ENCODE measurements at places on chromosomes 5 and 9.

GRCh38 chr9:73011181-73011750, 58.4 kb upstream of the ALDH1A1 start:
- no peak for DNase-seq

- DNase-seq: no peak
These were observed 168.9 kb downstream of the MUSK start for GRCh38 chr9:110837401-110838005.

- DNase-seq: no peak
These were observed 206.2 kb downstream of the DCP2 start for GRCh38 chr5:113182658-113183344.

DNA sequence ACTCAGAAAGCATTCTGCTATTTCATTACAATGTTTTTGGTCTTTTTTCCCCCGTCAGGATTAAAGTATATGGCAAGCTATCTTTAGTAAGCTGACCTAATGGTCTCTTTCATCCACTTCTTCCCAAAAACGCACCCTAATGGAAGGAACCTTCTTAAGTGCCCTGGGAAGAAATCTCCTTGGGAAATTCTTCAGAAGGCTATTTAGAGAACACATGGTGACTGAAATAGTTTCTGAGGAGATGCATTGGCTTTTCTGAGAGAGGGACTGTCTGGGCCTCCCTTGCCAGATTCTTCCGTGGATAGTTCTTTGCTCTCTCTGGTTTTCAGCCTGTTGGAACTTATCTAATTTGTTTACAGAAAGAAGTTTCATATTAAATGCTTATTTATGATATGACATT, 524.1 kb upstream of the MEF2C start:
- DNase-seq: no peak

GRCh38 chr5:127012916-127013315, 17.4 kb downstream of the MARCHF3 start:
- DNase-seq: no peak

- peak; percentile 85 for DNase-seq
These were observed 304.7 kb upstream of the MSX2 start for GRCh38 chr5:174419540-174420132.

DNA sequence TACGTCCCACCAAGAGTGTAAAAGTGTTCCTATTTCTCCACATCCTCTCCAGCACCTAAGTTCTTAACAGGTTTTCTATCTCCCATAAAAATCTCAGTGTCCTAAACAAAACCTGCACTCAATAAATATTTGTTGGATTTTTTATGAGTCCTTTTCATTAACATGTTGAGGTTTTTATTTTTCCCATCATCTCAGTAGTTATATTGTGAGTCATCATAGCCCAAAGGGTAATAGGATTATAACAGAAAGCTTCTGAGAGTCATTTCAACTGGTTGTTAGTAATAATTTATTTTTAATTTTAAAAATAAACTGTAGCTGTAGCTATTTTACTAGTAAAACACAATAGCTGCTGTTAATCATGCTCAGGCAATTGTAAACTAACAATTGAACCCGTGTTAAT, 331.6 kb upstream of the SLC30A5 start:
- no peak for DNase-seq

DNA sequence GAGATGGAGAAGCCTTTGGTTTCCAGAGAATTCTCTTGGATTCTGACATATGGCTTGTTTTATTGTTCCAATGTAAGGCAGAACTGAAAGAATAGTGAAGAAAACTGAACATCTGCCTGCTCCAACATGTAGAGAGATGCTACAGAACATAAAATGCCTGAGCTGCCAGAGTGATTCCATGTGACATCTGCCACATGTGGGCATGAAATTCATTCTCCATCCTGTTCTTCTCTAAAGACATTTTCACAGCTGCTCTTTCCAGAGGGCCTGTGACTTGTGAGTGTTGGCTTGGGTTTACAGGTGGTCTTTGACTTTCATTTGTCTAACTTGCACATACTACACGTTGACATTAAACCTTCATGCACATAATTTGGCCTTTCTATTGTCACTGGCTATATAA, 33.7 kb upstream of the TXN start:
- no peak for DNase-seq

DNA sequence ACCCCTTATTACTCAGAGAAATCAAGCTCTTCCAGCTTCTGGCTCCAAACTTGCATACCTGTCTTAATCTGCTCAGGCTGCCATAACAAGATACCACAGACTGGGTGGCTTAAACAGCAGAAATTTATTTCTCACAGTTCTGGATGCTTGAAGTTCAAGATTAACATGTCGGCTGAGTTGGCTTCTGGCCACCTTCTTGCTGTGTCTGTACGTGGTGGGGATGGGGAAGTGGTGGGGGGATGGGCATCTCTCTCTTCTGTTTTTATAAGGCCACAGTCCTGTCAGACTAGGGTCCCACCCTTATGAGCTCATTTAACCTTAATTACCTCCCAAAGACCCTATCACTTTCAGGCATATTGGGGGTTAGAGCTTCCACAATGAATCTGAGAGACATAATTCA, 140.5 kb downstream of the SV2C start:
- DNase-seq: no peak

- DNase-seq: no peak
These were observed 242.6 kb downstream of the KIAA0825 start for GRCh38 chr5:94375801-94376200.

- DNase-seq: no peak
These were observed 1.1 kb upstream of the TRIM41 start for GRCh38 chr5:181221792-181222629.

GRCh38 chr9:81825846-81826516, 102.2 kb upstream of the SPATA31D4 start:
- no peak for DNase-seq

DNA sequence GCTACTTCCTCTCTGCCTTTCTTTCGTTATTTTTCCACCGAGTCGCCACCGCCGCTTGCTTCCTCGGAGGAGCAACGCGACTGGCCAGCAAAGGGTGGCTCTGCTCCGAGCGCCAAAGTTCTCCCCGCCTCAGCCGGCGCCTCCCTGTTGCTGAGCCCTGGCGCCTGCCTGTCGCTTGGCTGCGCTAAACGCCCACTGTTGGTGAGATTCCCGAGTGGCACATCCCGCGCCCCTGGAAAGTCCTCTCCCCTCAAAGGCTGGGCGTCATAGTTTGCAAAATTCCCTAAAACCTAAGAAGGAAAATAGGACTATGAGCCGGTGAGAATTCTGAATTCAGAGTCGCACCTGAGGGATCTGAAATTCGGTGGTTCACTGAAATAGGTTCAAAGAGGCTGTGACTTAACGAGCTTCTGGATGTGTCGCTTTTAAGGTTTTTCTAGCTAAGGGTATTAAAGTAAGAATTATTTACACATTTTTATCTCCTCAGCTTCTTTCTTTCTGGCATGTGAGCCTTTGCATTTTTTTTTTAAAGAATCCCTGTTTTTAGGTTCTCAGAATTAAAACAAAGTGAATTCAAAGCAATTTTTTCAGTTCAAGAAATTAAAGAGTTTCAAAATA, at the start of gene GRIN3A:
TSS of gene GRIN3A (minus strand) at position 82 of the 618 bp plus-strand sequence. CDS start 668 bp downstream, outside the sequence.
- no peak for DNase-seq

GRCh38 chr5:131198625-131199024, 27.9 kb downstream of the LYRM7 start:
- no peak for DNase-seq

GRCh38 chr5:10533226-10533625, 30.6 kb upstream of the ANKRD33B start:
- DNase-seq: no peak

DNA sequence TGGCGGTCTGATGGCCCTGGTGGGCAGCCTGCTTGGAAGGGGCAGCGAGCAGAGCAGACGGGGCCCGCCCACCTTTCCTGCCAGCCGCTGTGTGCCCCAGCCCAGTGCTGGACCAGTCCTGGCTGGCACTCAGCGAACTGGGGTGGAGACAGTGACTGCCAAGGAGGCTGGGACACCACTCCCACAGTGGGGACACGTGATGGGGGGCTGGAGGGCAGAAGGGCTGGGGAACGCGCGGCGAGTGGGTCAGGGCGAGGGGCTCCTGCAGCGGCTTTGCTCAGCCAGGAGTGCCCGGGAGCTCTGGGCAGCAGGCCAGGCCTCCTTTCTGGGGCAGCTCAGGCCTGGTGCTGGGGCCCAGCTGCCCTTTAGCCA, 19.5 kb downstream of the NCS1 start:
- DNase-seq: no peak

DNA sequence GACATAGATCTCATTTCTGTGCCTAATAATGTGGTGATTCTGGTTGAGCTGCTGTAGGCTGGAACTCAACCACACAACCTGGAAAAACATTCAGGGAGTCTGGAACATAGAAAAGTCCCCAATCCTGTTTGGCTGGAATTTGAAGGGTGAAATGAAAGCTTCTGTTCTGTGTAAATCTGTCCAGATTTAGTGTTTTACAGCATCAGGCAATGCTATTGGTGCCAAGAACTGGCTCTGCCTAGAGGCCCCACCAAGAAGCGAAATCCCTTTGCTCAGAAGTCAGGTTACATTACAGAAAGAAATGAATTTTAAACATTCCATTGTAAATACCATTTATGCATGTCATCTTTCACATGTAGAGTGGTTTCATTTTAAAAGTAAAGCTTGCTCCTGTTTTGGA, 56.3 kb downstream of the TMEM174 start:
- no peak for DNase-seq

DNA sequence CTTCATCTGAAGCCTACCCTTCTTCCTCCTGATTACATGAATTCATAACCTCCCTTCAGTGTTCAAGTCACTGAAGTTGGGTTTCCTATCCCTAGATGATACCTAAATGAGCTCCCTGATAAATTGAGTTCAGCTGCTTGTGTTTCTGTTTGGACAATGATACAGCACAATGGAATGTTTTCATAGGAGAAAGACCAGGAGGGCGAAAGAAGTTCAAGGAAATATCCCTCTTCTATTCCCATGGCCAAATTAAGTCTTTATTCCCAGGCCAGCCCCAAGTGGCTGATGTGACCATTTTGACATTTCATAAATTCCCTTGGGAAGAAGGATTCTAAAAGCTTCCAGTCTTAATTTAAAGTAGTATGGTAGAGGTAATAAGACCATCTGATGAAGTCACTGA, 555.8 kb upstream of the CLINT1 start:
- no peak for DNase-seq

DNA sequence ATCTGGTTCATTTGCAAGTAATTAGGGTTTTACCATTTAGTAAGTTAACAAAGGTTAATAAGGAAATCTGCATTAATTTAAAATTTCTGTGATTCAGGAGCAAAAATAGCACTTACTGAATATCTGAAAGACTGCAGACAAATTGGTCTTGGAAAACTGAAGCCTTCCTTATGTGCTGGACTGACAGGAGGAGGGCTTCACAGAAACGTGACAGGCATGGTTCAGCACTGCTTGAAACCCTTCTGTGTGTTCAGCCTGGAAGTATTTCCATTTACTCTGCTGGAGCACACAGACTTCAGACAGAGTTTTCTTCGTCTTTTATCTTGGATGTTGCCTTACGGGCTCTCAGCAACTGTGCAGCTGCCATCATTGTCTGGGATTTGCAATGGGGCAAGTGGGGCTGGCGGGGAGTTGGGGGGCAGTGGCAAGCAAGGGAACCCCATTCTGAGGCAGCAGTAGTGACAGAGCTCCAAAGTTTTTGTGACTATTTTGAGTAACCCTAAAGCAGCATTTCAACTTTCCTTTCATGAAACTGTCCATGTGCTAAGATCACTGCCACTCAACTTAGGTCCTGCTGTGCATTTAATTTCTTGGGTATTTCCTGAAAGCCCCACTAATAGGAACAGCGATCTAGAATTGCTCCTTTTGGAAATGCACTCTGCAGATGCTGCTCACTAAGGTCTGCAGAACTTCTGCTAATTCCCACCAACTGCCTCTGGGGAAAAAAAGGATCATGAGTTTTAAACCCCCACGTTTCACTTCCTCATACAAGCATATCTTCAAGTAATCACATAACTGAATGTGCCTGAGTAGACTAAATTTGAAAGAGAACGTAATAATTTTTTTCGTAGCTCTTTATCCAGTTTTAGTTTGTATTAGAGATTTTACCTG, 56.6 kb downstream of the KCNN2 start:
- no peak for DNase-seq

DNA sequence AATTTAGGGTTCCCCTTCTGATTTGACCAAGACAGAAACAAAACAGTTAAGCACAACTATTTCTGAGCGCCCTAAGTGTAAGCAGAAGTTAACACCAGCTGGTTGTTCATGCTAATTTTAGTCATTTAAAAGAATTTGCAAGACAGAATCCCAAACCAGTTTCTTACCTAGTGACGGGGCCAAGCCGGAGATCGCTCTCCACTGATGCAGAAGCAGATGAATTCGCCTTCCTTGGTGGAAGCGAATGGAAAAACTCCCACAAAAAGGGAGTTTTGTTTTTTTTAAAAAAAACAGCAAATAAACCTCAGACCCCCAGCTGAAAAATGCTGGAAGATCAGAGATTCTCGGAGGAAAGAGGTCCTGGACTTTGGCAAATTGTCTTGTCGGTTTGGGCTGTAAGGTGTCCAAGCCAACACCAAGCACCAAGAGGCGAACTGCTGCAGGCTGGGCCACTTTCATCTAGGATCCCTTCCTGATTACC, 47.4 kb upstream of the GLDC start:
- no peak for DNase-seq

DNA sequence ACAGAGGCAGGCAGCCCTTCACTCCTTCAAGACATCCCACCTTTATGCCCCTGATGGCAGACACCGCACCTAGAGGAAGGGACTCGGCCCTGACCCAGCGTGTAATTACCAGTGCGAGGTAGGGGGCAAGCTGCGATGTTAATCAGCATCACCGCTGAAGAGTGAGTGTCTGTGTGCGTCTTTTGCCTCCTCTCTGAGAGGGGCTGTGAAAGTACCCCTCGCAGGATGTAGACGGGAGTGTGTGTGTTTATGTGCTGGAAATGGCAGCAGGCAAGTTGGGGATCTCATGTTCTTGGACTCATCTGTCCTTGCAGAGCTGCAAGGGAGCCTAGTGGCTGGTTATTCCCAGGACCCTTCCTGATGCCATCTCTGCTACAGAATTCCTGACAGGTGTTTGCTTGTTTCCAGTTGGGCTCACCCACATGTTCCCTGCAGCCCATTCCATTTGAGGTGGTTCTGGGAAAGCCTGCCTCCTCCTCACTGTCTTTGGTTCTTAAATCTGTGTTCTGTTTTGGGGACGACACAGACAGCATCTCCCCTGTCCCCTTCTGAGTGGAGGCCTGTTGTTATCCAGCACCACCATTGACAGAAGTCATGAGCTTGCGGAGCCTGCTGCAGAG, 70.5 kb downstream of the ZNF618 start:
- no peak for DNase-seq

DNA sequence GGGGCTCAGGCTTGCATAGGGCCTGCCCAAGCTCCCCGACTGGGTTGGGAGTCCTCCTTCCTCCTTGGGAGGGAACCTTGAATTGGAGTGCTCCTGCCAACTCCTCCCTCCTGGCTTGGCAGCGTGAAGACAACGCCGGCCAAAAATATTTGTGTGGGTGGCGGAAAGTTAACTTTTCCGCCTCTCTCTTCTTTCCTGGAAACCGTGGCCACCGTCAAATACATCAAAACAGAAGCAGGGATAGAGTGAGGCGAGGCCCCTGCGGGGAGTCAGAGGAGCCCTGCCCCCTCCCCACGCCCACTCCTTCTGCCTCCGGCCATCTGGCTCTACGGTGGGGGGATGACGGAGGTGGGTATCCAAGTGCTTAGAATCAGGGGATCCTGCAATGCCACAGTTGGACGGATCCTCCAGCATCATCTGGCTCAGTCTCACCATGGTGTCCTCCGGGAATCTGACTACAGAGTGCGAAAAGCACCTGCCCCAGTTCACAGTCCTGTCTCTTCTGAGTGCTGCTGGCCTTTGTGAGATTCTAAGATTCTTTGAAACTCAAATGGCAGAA, 25.2 kb upstream of the SYNPO start:
- DNase-seq: no peak

- DNase-seq: no peak
These were observed 31.8 kb downstream of the ERMP1 start for GRCh38 chr9:5800969-5801738.

GRCh38 chr5:112534611-112535255, 115.7 kb upstream of the EPB41L4A start:
- no peak for DNase-seq

Measured in GOT3 (cell line).